Gastroesophageal sphincter (tissue), 4 donors: ENCODE measurements at places on chromosomes 13 and 19. TPM values are rescaled to one million over a fixed set of nuclear protein-coding genes. Genes with fewer than 3 reads are reported as not detected.

Gene CGB3
- not detected for total RNA-seq

Gene PGLYRP1
- not detected for total RNA-seq

Gene FAAP24
- total RNA-seq, result 2.5 TPM

- no peak for ATAC-seq
Observed at GRCh38 chr19:5774921-5775320, 9.6 kb downstream of the PRR22 start.

- ATAC-seq, result no peak
Observed at GRCh38 chr13:71661921-71662320, 205.1 kb downstream of the DACH1 start.
